ENCODE measurements at places on chromosomes 2 and 18. TPM values are rescaled to one million over a fixed set of nuclear protein-coding genes. Genes with fewer than 3 reads are reported as not detected.

INSIG2 gene
- total RNA-seq: 54.6 TPM

YES1 gene
- 70.8 TPM for total RNA-seq

DNA sequence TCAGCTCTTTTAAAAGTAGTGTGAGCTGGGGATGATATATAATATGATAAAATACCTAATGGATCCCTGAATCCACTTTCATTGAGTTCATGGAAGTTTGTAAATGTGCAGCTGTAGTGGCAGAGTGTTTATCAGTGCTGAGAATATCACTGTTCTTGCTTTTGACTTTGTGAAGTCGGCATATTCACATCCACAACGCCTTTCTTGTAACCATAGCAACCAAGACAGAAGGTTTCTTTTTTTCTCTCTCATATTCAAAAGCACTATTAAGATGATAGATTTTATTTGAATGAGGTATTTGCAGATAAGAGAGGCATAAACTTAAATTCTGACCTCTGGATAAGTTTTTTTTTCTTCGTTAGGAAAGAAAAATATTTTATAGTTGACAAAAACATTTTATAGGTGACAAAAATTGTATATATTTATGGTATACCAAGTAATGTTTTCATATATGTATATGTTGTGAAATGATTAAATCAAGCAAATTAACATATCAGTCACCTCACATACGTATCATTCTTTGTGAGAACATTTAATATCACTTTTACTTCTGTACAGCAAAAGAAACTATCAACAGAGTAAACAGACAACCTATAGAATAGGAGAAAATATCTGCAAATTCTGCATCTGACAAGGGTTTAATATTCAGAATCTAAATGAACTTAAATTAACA lies 130.0 kb downstream of the PLCL1 start:
- no peaks in the 10 kb centered on the region for H3K4me1 ChIP-seq
- H3K27me3 ChIP-seq: no peaks in the 10 kb centered on the region
- H3K27ac ChIP-seq: no peak overlapping the region
- H3K4me3 ChIP-seq: no peak overlapping the region
- H3K36me3 ChIP-seq: no peaks in the 10 kb centered on the region
- no peak for DNase-seq

DNA sequence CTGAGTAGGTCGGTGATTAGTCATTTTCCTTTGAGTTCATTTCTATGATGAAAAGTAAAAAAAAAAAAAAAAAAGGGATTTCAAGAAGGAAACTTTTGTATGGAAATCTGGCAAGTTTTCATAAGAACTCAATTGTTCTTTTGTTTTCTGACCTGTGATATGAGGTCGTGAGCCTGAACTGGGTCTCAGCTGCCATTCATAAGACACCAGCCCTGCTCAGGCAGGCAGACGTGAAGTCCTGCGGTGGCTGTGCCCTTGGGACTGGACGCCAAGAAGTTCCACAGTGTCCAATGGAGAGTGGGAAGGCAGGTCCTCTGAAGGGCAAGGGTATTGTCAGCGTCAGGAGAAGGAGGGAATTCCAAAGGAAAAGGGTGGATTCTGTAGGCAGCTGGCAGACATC lies 183.9 kb downstream of the NCK2 start:
- no peak for DNase-seq
- H3K36me3 ChIP-seq: no peaks in the 10 kb centered on the region
- H3K4me3 ChIP-seq: no peak overlapping the region
- no peak overlapping the region for H3K27ac ChIP-seq
- H3K4me1 ChIP-seq: peaks cover 42% of the 10 kb centered on the region

CACNB4 gene
- total RNA-seq: 14.3 TPM

TEKT4 gene
- total RNA-seq: not detected

DNA sequence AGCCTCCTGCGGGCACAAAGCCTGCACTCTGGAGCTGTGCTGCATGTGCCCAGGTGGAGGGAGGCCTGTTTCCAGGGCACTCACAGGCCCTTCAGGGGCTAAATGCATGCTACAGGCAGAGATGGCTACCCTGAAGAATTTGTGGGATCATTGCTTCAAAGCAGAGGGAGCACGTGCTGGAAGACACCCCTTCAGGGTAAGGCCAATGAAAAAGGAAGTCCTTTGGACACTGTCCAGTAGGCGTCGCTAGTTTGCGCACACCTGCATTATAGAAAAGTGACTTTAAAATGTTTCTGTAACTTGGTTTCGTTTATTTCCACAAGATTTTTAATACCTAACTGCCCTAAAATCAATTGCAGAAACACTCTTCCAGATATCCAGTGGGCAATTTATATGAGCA lies 325.3 kb downstream of the ZNF516 start:
- H3K27me3 ChIP-seq: peaks cover 44% of the 10 kb centered on the region
- H3K4me1 ChIP-seq: no peaks in the 10 kb centered on the region
- H3K4me3 ChIP-seq: no peak overlapping the region
- no peak for DNase-seq

GPR35 gene
- 27.1 TPM for total RNA-seq

GRCh38 chr2:213086050-213086449 lies 65.4 kb downstream of the IKZF2 start:
- H3K27me3 ChIP-seq: no peaks in the 10 kb centered on the region
- no peaks in the 10 kb centered on the region for H3K36me3 ChIP-seq
- no peaks in the 10 kb centered on the region for H3K4me1 ChIP-seq
- no peak overlapping the region for H3K27ac ChIP-seq
- no peak overlapping the region for H3K4me3 ChIP-seq

SP5 gene
- total RNA-seq: 86.9 TPM

- peaks cover 46% of the 10 kb centered on the region for H3K36me3 ChIP-seq
- H3K27me3 ChIP-seq: no peaks in the 10 kb centered on the region
- no peak overlapping the region for H3K27ac ChIP-seq
Measured at GRCh38 chr2:203451689-203452088, 83.4 kb downstream of the RAPH1 start.

- H3K4me1 ChIP-seq: no peaks in the 10 kb centered on the region
- DNase-seq: peak; percentile 6
- no peak overlapping the region for H3K27ac ChIP-seq
- no peaks in the 10 kb centered on the region for H3K36me3 ChIP-seq
Measured at GRCh38 chr2:139864821-139865302, 1084.7 kb upstream of the NXPH2 start.

NDC80 gene
- total RNA-seq: 47.0 TPM

RAB27B gene
- total RNA-seq: not detected

DNA sequence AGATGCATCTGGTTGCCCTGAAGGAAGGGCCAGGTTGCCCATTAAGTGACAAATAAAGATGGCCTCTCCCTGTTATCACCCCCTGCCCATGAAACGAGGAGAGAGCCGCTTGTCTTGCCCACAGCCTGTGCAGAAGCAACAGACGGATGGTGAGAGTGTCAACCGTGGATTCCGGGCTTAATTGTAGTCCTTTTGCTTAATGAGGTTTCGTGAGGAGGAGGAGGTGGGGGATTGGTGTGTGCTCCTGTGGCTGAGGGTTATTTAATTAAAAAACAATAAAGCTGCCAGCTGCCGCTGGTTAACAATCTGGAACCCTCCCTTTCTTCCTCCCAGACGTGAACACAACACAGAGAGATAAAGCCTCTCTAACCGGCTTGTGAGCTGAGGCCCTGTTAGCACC lies 188.0 kb upstream of the PARD3B start:
- H3K27ac ChIP-seq: no peak overlapping the region
- no peaks in the 10 kb centered on the region for H3K27me3 ChIP-seq
- no peak overlapping the region for H3K4me3 ChIP-seq

GRCh38 chr2:239315308-239315707 lies 85.5 kb downstream of the HDAC4 start:
- H3K36me3 ChIP-seq: no peaks in the 10 kb centered on the region
- no peak overlapping the region for H3K27ac ChIP-seq
- no peaks in the 10 kb centered on the region for H3K27me3 ChIP-seq

LIMS3 gene
- total RNA-seq: 0.69 TPM

TEX44 gene
- not detected for total RNA-seq
